Endodermal cell (in vitro differentiated cells): ENCODE measurements at places on chromosomes 7 and 10. TPM values are rescaled to one million over a fixed set of nuclear protein-coding genes. Genes with fewer than 3 reads are reported as not detected.
A peak's percentile ranks its signal among the peaks of the same experiment; 100 is the strongest.

Gene GJD4
- 0.29 and 0.34 TPM in 2 replicates for total RNA-seq

Gene DENND2A
- 25.8 to 50.6 TPM (median 40.6 TPM) in 3 replicates for total RNA-seq

Gene SPDYE2
- not detected in 2 replicates for total RNA-seq

Gene SDK1
- 19.5 and 23.1 TPM in 2 replicates for total RNA-seq

Gene C7orf25
- total RNA-seq, result 3.2 and 3.3 TPM in 2 replicates

Gene MRPS24
- total RNA-seq, result 82.1 to 87.8 TPM (median 86.5 TPM) in 3 replicates

DNA sequence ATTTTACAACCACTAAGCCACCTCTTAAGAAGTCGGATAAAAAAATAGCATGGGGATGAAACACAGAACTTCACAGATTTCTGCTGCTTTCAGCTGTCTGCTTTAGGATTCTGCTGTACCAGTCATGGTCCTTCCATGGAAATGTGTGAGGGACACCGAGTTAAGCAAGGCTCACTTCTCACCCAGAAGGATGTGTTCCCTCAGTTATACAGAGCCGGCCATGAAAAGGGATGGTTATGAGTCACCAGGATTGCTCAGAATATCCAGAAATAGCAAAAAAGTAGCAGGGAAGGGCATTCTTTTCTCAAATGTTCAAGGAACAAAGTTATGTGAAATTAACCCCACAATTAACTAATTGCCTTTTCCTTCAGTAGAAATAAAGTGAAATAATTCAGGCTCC lies 124.4 kb downstream of the AMPH start:
- H3K36me3 ChIP-seq, result no peaks in the 10 kb centered on the region
- DNase-seq, result no peak
- H3K4me3 ChIP-seq, result no peak overlapping the region
- H3K4me1 ChIP-seq, result no peaks in the 10 kb centered on the region

DNA sequence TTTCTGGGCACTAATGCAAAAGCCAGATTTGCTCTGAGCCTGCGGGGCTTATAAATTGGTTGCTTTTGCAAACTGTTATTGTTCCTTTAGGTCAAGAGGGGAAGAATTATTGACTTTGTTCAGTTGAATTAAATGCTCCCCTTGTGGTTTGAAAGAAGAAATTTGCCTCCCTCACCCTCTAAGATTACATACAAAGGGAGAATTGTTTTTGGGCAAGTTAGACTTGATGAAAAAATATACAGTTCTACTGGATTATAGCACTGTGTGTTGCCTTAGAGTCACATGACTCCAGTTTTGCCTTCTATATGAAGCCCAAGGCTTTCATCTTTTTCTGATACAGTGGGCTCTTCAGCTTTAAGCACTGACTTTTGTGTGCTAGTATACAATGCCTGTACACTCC lies 1265.8 kb upstream of the LRRTM3 start:
- no peaks in the 10 kb centered on the region for H3K27me3 ChIP-seq
- no peak overlapping the region for H3K4me3 ChIP-seq
- no peaks in the 10 kb centered on the region for H3K36me3 ChIP-seq
- H3K4me1 ChIP-seq, result no peaks in the 10 kb centered on the region
- no peak for DNase-seq
- H3K27ac ChIP-seq, result no peak overlapping the region

DNA sequence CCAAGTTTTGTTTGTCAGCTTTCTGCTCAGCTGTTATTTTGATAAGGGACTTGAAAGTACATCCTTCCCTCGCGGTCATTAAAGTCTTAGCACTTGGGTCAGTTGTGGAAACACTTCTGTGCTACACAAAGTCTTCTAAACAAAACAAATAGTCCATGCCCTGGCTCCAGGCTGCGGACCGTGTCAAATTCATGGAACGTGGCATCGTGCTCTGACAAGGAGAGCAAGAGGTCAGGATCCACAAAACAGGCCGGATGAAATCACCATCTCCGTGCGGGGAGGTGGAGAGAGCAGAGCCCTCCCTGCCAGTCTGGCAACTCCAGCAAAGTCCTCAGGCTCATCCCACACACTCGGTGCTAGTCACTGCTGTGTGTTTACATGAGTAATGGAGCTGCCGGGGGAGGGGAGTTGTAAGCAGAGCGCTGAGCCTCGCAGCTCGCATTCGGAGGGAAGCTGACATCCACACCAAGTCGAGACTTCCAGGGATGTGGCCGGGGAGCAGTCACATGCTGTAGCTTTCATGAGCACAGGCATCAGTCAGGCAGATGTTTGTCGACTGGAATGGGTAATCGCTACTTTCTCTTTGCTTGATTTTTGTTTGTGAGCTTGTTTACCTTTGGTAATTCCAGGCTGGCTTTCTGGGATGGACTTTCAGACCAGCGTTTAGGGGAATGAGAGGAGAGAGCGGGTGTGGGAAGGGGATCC lies 147.6 kb downstream of the ARID5B start:
- no peaks in the 10 kb centered on the region for H3K27me3 ChIP-seq
- DNase-seq, result peak; percentile 92
- peaks cover 24% of the 10 kb centered on the region for H3K4me1 ChIP-seq
- no peaks in the 10 kb centered on the region for H3K36me3 ChIP-seq

DNA sequence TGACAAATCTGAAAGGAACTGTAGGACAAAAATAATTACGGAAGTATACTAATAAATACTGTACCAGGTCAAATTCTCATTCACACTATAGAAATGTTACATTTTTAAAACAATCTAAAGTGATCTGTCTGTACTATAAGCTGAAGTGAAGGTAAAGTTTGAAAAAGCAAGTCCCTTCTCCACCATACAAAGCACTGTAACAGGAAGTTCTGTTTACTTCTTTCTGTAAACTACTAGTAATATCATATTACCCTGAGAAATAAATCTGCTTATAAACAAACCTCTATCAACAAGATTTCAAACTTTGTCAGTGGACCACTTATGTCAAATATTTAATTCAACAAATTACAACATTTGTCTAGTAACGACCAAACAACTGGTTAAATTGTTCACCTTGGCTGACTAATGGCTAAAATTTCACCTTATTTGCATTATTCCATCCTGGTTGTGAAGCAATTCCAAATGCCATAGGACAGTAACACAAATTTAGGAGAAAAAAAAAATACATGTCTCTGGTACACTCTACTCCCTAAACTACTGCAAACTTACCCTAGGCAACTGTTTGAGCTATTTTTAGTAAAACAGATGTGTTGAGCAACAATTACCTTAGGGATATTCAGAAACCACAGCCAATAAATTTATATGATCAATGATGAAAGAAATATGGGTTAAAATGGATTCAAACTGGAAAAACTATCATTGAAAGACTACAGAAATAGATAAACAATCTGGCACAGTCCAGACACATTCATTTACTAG lies 126.0 kb downstream of the NRBF2 start:
- DNase-seq, result no peak
- peaks cover 53% of the 10 kb centered on the region for H3K36me3 ChIP-seq
- no peaks in the 10 kb centered on the region for H3K27me3 ChIP-seq
- H3K4me1 ChIP-seq, result peaks cover 7% of the 10 kb centered on the region
- H3K4me3 ChIP-seq, result no peak overlapping the region

DNA sequence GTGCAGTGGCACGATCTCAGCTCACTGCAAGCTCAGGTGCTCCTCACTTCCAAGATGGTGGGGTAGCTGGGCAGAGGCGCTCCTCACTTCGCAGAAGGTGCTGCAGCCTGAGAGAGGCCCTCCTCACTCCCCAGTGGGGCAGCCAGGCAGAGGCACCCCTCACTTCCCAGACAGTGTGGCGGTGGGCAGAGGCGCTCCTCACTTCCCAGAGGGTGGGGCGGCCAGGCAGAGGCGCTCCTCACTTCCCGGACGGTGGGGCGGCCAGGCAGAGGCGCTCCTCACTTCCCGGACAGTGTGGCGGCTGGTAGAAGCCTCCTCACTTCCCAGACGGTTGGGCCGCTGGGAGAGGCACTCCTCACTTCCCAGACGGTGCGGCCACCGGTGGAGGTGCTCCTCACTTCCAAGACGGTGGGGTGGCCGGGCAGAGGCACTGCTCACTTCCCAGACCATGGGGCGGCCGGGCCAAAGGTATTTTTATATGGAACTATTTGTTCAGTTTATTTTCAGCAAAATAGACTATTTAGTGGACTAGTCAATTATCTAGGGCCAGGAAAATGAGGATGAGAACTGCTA lies 57.7 kb upstream of the PPP1R9A start:
- H3K36me3 ChIP-seq, result no peaks in the 10 kb centered on the region
- no peak overlapping the region for H3K27ac ChIP-seq
- H3K4me1 ChIP-seq, result no peaks in the 10 kb centered on the region

DNA sequence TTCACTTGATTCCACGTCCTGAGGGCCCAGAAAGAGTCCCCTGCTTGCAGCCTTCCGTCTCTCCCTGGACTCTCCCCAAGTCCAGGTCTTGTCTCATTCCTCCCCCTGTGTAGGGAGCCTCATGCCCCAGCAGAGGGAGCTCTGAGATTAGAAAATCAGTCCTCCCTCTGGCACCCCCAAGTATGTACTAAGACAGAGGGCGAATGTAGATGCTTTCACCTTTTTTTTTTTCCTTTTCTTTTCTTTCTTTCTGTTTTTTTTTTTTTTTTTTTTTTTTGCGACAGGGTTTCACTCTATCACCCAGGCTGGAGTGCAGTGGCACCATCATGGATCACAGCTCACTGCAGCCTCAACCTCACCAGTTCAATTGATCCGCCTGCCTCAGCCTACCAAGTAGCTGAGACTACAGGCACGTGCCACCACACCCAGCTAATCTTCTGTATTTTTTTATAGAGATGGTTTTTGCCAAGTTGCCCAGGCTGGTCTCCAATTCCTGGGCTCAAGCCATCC lies 10.3 kb downstream of the SFXN3 start:
- peaks cover 65% of the 10 kb centered on the region for H3K27me3 ChIP-seq
- peak; percentile 92 for DNase-seq
- no peaks in the 10 kb centered on the region for H3K4me1 ChIP-seq
- H3K4me3 ChIP-seq, result no peak overlapping the region
- no peak overlapping the region for H3K27ac ChIP-seq

DNA sequence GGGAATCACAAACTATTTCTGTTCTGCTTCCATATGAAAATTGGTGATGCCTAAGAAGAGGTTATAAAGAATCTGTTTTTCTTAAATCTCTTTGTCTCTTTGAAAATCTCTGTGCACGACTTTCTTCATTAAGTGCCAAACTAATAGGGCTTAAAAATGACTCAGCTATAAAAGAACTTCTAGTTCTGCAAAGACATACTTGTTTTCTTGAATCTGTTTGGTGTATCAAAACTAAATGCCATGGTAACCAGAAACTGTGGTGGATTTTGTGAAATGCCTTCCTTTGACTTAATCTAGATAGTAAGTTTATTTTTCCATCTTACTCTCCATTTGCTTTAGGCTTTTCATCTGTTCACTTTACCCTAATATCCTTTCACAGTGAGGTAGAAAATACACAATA lies 417.8 kb downstream of the PARD3 start:
- H3K36me3 ChIP-seq, result peaks cover 28% of the 10 kb centered on the region
- H3K4me3 ChIP-seq, result no peak overlapping the region
- no peaks in the 10 kb centered on the region for H3K27me3 ChIP-seq
- H3K27ac ChIP-seq, result no peak overlapping the region

DNA sequence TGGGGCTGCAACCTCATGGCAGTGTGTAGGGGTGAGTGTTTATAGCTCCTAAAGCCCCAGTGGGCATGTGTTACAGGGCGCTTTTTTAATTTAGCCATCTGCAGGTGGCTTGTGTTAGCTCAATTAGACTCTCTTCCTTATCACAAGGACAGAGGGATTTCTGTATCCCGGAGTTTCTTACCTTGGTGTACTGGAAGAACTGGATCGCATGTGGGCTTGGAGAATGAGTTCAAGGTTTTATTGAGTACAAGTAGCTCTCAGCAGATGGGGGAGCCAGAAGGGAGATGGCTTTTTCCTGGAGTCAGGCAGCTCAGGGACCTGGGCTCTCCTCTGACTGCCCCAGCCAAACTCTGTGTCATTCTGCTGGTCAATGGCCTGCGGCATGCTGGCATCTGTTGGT lies 153.5 kb upstream of the C7orf33 start:
- H3K4me1 ChIP-seq, result no peaks in the 10 kb centered on the region
- H3K27ac ChIP-seq, result no peak overlapping the region
- no peaks in the 10 kb centered on the region for H3K36me3 ChIP-seq
- H3K27me3 ChIP-seq, result no peaks in the 10 kb centered on the region
- no peak overlapping the region for H3K4me3 ChIP-seq

DNA sequence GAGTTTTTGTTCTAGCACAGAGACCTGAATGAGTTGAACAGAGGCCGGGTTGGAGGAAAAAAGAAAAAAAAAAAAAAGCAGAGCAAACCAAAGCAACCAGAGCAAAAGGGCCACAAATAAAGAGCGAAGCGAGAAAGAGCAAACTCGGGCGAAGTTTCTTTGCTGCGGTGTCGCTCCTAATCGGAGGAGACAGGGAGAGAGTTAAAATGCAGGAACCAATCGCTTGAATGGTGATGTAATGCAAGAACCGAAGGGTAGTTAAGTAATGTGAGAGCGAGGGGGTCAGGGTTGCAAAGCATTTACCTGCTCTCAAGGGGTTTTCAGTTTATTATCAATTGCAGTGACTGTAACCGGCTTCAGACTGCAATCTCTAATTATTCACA lies 271.7 kb downstream of the TRIL start:
- H3K27ac ChIP-seq, result peak overlapping the region; percentile 97
- no peaks in the 10 kb centered on the region for H3K36me3 ChIP-seq
- H3K4me3 ChIP-seq, result peak overlapping the region; percentile 76
- DNase-seq, result peak; percentile 77

DNA sequence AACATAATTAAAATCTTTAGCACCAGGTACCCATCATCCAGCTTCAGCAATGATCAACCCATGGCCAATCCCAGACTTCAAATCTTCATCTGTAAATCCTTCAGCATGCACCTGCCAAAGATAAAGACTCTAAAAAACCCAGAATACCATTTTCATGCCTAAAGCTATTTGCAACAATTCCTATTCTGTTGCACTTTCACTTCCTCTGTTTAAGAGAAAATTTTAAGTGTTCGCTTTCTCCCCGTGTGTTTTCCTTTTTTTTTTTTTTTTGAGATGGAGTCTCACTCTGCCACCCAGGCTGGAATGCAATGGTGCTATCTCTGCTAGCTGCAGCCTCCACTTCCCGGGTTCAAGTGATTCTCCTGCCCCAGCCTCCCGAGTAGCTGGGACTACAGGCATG lies 31.8 kb upstream of the HTR5A start:
- no peaks in the 10 kb centered on the region for H3K36me3 ChIP-seq
- H3K4me3 ChIP-seq, result no peak overlapping the region
- no peaks in the 10 kb centered on the region for H3K27me3 ChIP-seq
- no peak overlapping the region for H3K27ac ChIP-seq
- H3K4me1 ChIP-seq, result no peaks in the 10 kb centered on the region
- no peak for DNase-seq

DNA sequence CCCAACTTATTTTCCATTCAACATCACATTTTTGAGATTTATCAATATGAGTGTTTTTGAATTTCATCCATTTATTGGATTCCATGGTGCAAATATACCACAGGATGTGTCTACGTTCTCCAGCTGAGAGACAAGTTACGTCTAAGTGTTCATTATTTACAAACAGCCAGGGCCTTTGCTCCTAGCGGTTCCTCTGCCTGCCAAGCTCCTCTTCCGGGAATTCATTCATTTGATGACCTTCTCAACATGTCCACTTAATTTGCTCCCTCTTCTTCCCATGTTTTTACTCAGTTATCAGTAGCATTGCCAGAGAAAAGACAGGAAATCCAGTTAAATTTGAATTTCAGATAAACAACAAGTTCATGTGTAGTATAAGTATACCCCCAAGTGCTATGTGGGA lies 321.7 kb downstream of the PRPF18 start:
- no peak overlapping the region for H3K27ac ChIP-seq
- no peaks in the 10 kb centered on the region for H3K27me3 ChIP-seq
- H3K4me3 ChIP-seq, result no peak overlapping the region
- DNase-seq, result no peak
- H3K4me1 ChIP-seq, result no peaks in the 10 kb centered on the region
- H3K36me3 ChIP-seq, result no peaks in the 10 kb centered on the region
